ENCODE measurements at places on chromosomes 12 and 14.

DNA sequence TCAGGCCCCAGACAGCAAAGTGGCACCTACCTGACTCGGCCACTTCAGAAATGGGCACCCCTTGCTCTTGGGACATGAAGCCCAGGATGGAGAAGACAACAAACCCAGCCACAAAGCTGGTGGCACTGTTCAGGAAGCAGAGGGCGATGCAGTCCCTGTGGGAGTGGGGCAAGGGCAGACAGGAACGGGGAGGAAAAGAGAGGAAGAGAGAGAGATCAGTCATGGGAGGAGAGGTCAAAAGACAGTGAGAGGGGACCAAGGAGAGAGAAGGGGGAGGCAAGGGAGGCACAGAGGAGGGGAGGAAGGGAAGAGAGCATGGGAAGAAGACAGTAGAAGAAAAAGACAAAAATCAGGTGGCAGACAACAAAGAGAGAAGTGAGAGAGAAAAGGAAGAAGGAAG, 16.6 kb downstream of the SLC6A12 start:
- no peak for DNase-seq

DNA sequence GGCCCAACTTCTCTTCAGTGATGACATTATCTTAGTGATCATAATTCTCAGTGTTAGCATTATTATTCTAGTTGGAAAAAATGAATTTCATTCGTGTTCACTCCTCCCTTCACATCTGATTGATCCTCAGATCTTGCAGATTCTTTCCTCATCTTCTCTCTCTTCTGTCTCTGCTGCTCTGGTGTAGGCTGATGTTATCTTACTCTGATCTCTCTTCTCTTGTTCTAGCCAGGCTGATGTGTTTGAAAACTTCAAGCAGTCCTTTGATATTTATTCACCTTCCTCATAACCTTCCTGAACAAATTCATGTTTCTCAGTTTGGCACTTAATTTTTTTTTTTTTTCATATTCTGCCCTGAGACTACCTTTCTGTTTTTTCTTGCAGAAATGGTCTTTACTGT, 5.6 kb upstream of the TBK1 start:
- DNase-seq, result no peak

DNA sequence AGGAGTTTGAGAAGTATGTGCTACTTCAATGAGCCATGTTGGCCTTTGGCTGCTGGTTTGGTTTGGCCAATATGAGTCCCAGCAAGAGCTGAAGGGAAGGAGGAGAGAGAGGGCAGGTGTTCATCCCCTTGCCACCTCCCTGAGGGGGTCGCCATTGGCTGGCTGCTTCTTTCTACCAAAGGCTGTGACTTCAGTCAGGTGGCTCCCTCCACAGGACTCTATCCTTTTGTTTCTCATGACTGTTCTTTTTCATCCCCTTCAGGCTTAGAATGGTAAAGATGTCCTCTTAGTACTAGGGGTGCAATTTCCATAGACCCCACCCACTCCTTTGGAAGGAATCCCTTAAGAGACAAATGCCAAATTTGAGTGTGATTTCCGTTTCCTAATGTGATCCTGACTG, 31.2 kb upstream of the OTOGL start:
- DNase-seq, result no peak

GRCh38 chr14:90518941-90519256, 122.1 kb downstream of the CALM1 start:
- peak; percentile 62 for DNase-seq

GRCh38 chr12:24488091-24488596, 460.8 kb downstream of the BCAT1 start:
- no peak for DNase-seq

DNA sequence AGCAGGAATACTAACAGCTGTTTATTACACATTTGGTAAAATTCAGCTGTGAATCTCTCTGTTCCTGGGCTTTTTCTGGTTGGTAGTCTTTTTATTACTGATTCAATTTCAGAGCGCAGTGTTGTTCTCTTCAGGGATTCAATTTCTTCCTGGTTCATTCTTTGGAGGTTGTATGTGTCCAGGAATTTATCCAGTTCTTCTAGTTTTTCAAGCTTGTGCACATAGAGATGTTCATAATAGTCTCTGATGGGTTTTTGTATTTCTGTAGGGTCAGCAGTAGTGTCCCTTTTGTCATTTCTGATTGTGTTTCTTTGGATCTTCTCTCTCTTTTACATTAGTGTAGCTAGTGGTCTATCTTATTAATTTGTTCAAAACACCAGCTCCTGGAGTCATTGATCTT, 9.1 kb upstream of the OR6C76 start:
- no peak for DNase-seq

DNA sequence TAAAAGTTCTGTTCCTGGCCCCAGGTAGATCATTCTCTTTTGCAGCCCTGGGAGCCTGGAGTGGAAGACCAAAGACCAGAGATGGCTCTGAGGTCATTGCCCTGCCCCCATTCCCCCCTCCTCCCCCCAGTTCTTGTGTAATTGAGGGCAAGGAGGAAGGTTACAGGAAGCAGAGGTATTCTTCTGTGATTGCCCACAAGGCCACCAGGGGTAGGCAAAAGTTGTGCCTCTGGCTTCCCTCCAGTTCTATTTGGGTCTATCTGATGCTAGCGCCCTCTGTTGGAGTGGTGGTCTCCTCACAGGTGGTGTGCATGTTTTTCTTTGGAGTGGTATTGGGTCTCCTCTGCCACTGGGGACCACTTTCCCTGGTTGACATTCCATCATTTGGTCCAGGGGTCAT, 41.2 kb upstream of the CRY1 start:
- peak; percentile 44 for DNase-seq

GRCh38 chr14:76729953-76730505, 31.2 kb upstream of the VASH1 start:
- DNase-seq, result no peak

- peak; percentile 78 for DNase-seq
Observed at GRCh38 chr12:4030929-4031702, 157.9 kb upstream of the PARP11 start.

DNA sequence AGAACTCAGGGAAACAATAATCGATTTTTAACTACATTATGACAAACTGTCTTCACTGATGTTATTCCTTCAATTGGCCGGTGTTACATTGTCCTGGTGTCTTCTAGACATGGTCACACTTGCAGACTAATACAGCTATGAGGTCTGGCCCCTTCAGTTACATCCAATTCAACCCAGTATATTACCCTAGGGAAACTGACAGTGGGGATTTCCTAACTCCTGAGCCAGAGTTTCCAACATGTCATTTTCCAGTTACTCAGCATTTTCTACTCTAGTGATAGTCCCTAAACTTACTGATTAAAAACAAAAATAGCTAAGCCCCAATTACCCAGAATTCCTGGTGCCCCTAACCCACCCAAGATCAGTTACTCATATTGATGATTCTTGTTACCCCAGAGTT, 21.1 kb downstream of the IFNG start:
- DNase-seq, result no peak

DNA sequence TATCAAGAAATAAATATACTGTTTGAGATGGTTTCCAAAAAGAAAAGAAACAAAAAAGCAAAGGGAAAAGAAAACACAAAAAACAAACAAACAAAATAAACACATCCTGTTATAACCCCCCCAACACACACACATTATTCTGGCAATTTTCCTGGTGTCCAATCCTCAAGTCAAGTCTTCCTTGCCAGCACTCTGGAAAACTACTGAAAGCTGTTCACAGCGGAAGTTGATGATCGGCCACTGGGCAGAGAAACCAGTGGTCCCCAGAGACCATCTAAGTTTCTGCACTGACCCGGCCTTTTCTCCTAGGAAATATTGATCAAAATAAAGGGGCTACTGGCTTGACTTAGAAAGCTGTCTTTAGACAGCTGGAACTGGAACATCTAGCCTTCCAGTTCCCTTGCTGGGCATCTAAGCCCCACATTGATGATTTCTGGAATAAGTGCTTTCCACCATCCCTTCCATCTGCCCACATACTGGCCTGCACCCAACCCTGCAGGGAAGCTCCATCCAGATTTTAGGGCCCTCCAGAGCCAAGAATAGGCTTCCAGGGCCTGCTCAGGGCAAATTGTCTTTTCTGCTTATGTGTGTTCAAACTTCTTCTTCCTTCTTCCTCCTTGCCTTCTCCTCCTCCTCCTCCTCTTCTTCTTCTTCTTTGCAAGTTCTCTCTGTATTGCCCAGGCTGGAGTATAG, 11.6 kb upstream of the PPP1CC start:
- no peak for DNase-seq

GRCh38 chr14:88322504-88323085, 474 bp downstream of the KCNK10 start:
- DNase-seq, result no peak

GRCh38 chr12:105945880-105946279, 192.9 kb downstream of the NUAK1 start:
- no peak for DNase-seq

GRCh38 chr12:880656-881055, 68.8 kb downstream of the RAD52 start:
- no peak for DNase-seq

GRCh38 chr12:121860257-121860656, 1.6 kb upstream of the HPD start:
- no peak for DNase-seq

- no peak for DNase-seq
Observed at GRCh38 chr14:88009486-88009885, 4.6 kb downstream of the GPR65 start.

DNA sequence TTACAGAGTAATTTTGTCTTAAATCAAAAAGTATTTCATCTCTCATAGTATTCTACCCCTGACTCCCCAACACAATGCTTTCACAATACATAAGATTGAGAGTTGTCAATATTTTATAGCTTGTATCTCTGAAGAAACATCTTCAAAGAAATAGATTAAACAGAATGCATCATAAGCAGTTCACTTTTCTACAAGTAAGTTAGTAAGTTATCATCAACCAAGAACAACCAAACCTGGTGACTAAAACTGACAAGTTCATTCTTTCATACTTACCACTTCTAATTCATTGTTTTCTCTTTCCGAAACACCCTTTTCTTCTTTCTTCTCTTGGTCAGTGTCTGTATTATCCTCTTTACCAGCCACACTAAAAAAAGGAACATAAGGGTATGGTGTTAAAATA, 101.2 kb downstream of the KIF21A start:
- no peak for DNase-seq

GRCh38 chr12:92719674-92720073, 16.9 kb downstream of the PLEKHG7 start:
- DNase-seq, result no peak

GRCh38 chr12:73106296-73106695, 834.1 kb downstream of the TRHDE start:
- no peak for DNase-seq

DNA sequence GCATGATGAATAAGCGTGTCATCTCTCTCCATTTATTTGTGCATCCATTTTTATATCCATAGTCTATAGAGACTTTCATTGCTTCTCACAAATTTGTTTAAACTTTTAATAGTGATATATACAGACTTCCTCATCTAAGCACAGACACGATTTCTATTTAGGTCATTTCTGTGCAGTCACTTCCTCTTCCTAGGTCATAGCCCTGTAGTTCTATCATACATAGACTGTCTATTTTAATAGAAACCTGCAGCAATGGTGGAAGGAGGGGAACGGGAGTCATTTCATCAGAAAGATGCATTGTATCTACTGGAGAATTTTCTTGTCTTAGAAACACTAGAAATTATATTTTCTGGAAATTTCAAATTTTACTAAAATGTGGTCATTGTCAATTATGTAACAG, 133.4 kb upstream of the FGD4 start:
- DNase-seq, result no peak

- DNase-seq, result no peak
Observed at GRCh38 chr14:72528059-72528862, 365.6 kb downstream of the DPF3 start.

DNA sequence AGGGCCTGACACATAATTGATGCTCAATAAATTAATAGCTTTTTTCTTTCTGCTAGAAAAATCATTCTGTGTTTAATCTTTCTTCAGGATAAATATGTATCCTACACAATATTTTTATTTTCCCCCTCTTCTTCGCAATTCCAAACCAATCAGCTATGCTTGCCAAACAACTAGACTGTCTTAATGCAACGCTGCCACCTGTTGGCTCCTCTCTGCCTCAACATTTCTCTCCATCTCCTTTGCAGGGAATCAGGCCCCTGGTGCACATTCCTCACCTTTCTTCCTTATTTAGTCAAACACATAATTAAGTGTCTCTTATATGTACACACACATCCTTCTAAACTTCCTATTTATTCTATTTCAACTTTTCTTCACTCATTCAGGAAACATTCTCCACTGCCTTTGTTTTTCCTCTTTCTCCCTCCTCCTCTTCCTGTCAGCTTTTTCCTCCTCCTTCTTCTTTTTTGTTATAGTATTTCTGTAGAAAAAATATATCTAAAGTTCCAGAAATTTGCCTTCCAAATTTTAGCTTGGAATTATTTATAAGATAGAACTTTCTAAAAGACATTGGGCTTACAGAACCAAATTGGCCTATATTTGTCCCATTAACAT, 406.0 kb downstream of the PRKD1 start:
- DNase-seq, result peak; percentile 2

DNA sequence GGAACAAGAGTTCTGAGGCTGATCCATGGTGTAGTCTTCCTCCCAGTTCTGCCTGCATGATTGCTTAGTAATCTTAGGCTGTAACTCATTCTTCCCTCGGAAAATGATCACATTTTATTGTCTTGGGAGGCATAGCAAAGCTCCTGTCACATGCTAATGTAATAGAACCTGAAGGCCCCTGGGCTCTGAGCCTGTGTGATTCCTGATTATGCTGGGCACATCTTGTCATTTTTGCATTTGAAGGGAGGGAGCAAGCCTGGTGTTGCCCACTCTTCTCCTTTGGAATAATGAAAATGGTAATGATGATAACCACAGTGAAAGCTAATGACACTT, 215.4 kb downstream of the MSRB3 start:
- DNase-seq, result no peak

Data from stimulated activated CD4-positive, alpha-beta T cell treated with anti-CD3 and anti-CD28 coated beads, Interleukin-2, amount 100 ng/mL, for 24 hours (primary cell).